ENCODE measurements at places on chromosomes 12 and 14.

DNA sequence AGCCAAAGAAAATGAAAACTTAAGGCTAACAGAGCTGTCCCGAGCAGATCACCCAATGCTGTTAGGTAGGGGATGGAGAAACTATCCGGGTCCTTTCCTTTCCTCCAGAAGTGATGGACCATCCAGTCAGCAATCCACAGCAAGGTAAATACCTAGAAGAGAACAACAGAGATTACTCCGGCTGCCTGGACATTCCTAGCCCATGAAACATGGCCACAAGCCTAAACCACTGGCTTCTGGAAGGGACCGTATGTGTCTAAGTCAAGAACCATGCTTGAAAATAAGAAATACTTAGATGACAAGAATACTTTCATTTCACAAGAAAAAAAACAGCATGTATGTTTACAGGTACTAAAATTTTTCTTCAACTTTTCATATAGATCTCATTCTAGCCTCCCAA, 152.9 kb downstream of the SLC41A2 start:
- DNase-seq = no peak

DNA sequence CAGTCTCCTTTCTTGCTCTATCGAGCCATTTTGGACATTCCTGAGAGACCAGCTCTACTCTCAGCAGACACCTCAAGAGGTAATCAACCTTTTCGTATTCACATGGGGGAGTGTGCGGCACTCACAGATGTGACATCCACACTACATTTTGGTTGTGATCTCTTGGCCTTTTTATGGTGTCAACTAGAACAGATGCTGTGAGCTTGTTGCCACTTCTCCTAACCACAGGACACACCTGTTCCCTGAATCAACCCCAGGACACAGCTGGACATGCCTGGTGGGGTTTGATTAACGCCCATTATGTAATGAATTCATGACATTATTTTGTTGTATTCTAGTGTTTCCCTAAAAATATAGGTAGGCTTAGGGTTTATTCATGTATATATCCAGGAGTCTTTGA, 1143.6 kb downstream of the TMEM121 start:
- no peak for DNase-seq

GRCh38 chr12:32201096-32201495, 94.4 kb downstream of the BICD1 start:
- DNase-seq = no peak

DNA sequence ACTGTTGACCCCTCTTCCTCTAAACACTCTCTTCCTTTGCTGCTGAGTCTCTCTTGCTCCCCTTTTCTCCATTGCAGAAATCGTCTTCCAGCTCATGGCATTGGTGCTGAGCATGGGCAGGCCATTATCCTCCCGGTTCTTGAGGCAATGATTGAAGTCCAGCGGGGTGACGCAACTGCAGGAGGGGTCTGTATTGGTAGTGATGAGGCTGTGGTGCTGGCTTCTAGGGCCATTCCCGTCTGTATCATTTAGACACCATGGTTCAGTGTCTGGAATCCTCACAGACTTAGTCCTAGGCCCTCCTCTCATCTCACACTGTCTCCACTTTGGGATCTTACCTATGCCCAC, 720 bp upstream of the SLC22A17 start:
- DNase-seq = no peak

DNA sequence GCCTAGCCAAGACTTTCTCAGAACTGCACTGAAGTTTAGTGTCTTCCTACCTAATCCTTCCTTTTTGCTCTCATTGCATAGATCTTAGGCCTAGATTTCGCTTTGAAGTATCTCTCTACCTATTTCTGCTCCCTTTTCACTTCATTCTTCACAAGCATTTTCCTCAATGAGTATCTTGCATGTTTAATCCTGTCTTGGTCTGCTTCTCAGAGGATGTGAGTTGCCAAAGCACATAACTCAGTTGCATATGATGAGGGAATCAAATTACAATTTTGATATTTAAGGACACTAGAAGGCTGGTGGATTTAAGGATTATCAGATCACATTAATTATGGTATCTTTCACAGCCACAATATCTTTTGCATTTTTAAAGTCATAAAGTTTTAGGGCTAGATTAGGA, 195.5 kb upstream of the DAAM1 start:
- no peak for DNase-seq

- no peak for DNase-seq
Measured at GRCh38 chr14:28681681-28682080, 84.9 kb upstream of the FOXG1 start.

- DNase-seq = no peak
Measured at GRCh38 chr12:1356285-1356684, 238.1 kb downstream of the FBXL14 start.

- DNase-seq = no peak
Measured at GRCh38 chr12:31315044-31315715, 10.8 kb downstream of the SINHCAF start.

DNA sequence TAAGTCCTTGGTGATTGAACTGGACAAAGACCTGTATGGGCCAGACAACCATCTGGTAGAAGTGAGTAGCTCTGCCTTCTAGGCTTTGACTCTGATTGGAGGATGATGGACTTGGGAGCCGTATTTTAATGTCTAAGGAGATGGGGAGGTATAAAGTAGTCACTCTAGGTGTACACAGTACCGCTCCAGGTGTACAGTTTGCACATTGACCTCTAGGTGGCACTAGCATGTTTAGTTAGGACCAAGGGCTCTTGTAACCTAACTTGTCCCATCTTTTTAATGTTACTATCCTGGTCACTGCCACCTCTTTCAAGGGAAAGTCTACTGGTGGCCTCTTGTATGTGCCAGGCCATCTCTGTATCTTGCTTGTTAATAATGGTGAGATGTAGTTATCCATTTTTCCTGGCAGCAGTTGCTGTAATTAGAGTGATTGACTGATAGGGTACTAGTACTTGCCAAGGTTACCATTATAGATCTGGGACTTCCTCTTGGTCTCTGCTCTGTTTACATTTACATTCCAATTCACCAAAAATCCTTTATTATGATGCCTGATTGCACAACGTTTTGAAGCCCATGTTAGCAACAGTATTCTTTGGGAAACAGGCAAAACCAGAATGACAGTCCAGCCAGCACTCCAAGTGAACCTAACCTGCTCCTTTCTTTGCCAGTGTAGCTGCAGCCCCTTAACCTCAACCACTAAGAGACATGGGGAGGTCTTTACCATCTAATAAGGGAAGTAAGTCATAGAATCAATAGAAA, 3.6 kb downstream of the SMARCD1 start:
- DNase-seq = no peak

Data from NCI-H446 treated with DMSO at 0.1 percent for 48 hours (cell line).